ENCODE measurements at places on chromosomes 16 and 17. TPM values are rescaled to one million over a fixed set of nuclear protein-coding genes. Genes with fewer than 3 reads are reported as not detected.

- peaks cover 78% of the 10 kb centered on the region for H3K36me3 ChIP-seq
- no peaks in the 10 kb centered on the region for H3K27me3 ChIP-seq
- DNase-seq: peak; percentile 94
- H3K4me1 ChIP-seq: peaks cover 86% of the 10 kb centered on the region
- peak overlapping the region; percentile 89 for H3K27ac ChIP-seq
- H3K4me3 ChIP-seq: peak overlapping the region; percentile 76
These were observed 10.2 kb upstream of the NFATC3 start for GRCh38 chr16:68074850-68075555.

- no peak for DNase-seq
- no peak overlapping the region for H3K27ac ChIP-seq
- H3K36me3 ChIP-seq: peaks cover 21% of the 10 kb centered on the region
- H3K4me3 ChIP-seq: no peak overlapping the region
- no peaks in the 10 kb centered on the region for H3K4me1 ChIP-seq
- H3K27me3 ChIP-seq: no peaks in the 10 kb centered on the region
These were observed 14.6 kb downstream of the BBS2 start for GRCh38 chr16:56505181-56505580.

GRCh38 chr16:46427340-46428107 is 193.7 kb downstream of the SHCBP1 start:
- no peak overlapping the region for H3K4me3 ChIP-seq
- H3K27me3 ChIP-seq: peaks cover 2% of the 10 kb centered on the region
- DNase-seq: no peak

DNA sequence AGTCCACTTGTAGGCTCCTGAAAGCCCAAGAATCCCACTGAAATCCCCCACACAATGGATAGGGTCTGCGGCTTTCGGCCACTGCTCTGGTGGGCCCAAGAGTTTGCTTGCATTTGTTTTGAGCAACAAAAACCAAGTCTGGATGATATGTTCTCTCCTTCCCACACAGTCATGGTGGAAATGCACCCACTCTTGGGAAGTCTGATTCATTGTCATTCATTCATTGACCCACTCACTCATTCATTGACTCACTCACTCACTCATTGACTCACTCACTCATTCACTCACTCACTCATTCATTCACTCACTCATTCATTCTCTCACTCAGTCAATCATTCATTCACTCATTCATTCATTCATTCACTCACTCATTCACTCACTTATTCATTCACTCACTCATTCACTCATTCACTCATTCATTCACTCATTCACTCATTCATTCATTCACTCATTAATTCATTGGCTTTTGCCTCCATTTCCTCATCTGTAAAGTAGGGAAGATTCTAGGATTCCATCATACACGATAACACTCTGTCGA is 2.2 kb upstream of the CA5A start:
- H3K27ac ChIP-seq: no peak overlapping the region
- H3K4me3 ChIP-seq: no peak overlapping the region

DNA sequence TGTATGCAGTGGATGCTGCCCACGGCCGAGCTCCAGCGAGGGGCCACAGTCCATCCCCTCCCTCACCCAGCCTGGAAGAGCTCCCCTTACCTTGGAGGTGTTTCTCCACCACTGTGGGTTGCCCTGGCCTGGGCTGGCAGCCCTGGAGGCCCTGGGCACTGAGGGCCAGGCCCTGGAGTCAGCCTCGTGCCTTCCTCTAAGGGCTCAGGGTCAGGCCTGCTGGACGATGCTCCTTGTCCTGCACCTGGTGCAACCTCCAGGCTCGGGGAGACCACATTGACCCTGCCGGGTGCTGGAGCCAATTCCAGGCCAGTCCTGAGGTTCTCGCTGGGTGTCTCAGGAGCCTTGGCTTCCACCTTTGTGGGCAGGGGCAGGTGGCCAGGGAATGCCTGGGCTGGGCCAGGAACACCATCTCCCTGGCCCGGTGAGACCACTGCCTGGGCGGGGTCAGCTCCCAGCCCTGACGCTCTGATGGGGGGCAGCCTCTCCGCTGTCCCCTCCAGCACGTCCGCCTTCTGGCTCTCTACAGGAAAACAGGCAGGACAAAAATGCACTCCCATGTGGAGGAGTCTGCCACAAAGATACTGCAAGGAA is 10.4 kb downstream of the MYLK3 start:
- H3K36me3 ChIP-seq: no peaks in the 10 kb centered on the region
- H3K4me3 ChIP-seq: no peak overlapping the region
- H3K4me1 ChIP-seq: no peaks in the 10 kb centered on the region
- DNase-seq: no peak
- H3K27me3 ChIP-seq: no peaks in the 10 kb centered on the region

Gene EXOC3L1
- total RNA-seq: 0.12 TPM

Gene ATAD5
- 31.5 TPM for total RNA-seq

Gene CDR2L
- total RNA-seq: 1.4 TPM

GRCh38 chr17:50337956-50338355 is 8.0 kb upstream of the XYLT2 start:
- no peak overlapping the region for H3K4me3 ChIP-seq
- peaks cover 7% of the 10 kb centered on the region for H3K4me1 ChIP-seq
- no peak for DNase-seq
- H3K27ac ChIP-seq: no peak overlapping the region
- peaks cover 2% of the 10 kb centered on the region for H3K36me3 ChIP-seq
- H3K27me3 ChIP-seq: peaks cover 5% of the 10 kb centered on the region

DNA sequence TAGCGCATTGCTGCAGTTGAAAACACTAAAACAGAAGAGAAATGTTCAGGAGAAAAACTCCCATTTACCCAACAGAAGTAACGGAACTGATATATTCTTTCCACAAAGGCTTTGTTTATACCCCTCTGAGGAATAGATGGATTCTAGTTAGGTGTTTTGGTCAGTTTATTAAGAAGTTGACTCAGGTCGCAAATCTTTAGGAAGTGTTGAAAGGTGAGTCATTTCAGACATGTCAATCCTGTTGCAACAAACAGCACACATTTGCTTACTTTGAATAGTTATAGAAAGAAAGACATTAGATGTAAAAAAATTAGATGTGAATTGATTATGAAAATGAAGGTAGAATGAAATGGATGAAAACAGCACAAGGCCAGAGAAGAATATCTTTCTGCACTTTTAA is 941.0 kb downstream of the KCNJ2 start:
- no peaks in the 10 kb centered on the region for H3K4me1 ChIP-seq
- no peaks in the 10 kb centered on the region for H3K27me3 ChIP-seq
- no peak for DNase-seq
- no peak overlapping the region for H3K4me3 ChIP-seq

- H3K4me1 ChIP-seq: peaks cover 42% of the 10 kb centered on the region
- no peak overlapping the region for H3K27ac ChIP-seq
- no peaks in the 10 kb centered on the region for H3K27me3 ChIP-seq
- H3K36me3 ChIP-seq: peaks cover 31% of the 10 kb centered on the region
- no peak overlapping the region for H3K4me3 ChIP-seq
- no peak for DNase-seq
These were observed 36.2 kb downstream of the LDHD start for GRCh38 chr16:75080205-75081029.

DNA sequence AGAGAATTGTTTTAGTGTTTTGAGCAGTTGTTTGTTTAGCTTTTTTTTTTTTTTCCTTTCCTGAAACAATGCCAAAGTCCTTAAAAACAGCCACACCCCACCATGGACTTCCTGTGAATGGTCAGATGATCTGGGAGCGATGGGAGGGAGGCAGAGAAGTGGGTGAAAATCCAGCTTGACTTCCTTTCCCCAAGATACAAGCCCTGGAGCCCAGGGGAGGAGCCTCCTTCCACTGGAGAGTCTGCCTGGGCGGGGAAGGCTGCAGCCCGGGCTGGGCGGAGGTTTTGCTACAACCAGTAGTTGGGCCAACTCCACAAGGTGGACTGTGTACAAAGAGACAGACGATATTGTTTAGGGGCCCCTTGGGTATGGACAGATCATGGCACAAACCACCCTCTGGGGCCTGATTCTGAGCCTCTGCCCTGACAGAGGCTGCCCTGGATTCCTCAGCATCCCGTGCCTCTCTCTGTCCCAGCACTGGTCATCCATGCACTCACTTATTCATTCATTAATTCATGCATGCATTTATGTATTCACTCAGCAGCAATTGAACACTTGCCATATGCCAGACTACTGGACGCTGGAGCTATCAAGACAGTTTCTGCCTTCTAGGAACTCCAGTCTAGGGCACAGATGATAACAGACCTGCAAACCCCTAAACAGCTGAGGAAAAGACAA is 29.8 kb downstream of the WSB1 start:
- no peak for DNase-seq

DNA sequence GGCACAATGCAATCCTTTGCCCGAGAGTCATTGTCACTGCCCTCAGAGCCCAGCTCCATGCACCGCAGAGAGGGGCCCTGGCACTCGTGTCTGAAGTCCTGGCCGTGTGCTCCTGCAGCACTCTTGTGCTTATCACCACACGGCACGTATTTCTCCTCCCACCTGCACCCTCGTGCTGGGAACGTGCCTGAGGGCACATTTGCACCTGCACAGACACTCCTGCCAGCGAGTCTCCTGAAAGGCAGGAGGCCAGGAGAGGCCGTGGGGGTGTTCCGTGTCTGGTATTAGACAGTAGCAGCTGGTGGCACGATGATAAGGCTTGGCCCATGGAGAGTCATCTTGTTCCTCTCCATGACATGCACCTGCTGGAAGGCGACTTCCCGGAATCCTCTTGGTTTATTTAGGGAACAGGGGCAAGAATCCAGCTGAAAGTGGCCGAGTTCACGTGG is 3.4 kb upstream of the ACSF3 start:
- H3K4me3 ChIP-seq: no peak overlapping the region
- H3K4me1 ChIP-seq: peaks cover 13% of the 10 kb centered on the region
- peaks cover 19% of the 10 kb centered on the region for H3K27me3 ChIP-seq
- peaks cover 5% of the 10 kb centered on the region for H3K36me3 ChIP-seq
- H3K27ac ChIP-seq: no peak overlapping the region

DNA sequence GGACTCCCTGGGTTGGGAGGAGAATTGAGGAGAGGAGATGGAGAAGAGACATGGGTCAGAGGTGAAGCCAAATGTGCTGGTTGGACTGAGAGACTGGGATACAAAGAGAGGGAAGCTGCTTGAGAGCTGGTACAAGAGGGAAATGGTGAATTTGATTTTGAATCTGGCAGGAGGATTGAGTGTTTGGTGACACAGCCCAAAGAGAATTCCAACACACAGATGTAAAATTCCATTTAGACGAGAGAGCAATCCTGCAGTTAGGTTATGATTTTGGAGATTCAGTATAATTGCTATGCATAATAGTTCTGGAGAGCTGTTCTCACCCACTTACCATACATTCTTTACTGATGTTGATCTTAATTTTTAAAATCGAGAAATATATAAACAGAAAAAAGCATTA is 57.7 kb downstream of the HSD17B2 start:
- peaks cover 16% of the 10 kb centered on the region for H3K27me3 ChIP-seq
- H3K4me3 ChIP-seq: no peak overlapping the region
- H3K27ac ChIP-seq: no peak overlapping the region
- no peak for DNase-seq

Gene CPHXL2
- total RNA-seq: not detected

- no peak overlapping the region for H3K4me3 ChIP-seq
- peaks cover 55% of the 10 kb centered on the region for H3K36me3 ChIP-seq
- no peaks in the 10 kb centered on the region for H3K4me1 ChIP-seq
- no peak for DNase-seq
These were observed 25.2 kb upstream of the SLC5A11 start for GRCh38 chr16:24820522-24820921.

Gene KRT34
- total RNA-seq: not detected

Gene PIGQ
- total RNA-seq: 50.3 TPM

- no peaks in the 10 kb centered on the region for H3K27me3 ChIP-seq
- H3K4me3 ChIP-seq: no peak overlapping the region
- no peaks in the 10 kb centered on the region for H3K36me3 ChIP-seq
- H3K4me1 ChIP-seq: no peaks in the 10 kb centered on the region
- H3K27ac ChIP-seq: no peak overlapping the region
- no peak for DNase-seq
These were observed 255.2 kb upstream of the WSB1 start for GRCh38 chr17:27038676-27039075.
